Activated naive CD4-positive, alpha-beta T cell treated with anti-CD3 and anti-CD28 coated beads, Interleukin-2, amount 10 ng/mL, durations not matched to agents 7 days and 5 days (primary cell): ENCODE measurements at places on chromosomes 1 and 21.

- peak; percentile 30 for DNase-seq
These were observed 11.8 kb upstream of the ALG14 start for GRCh38 chr1:95084317-95085176.

- peak; percentile 39 for DNase-seq
These were observed 12.4 kb downstream of the SKI start for GRCh38 chr1:2240270-2241156.

GRCh38 chr1:21912038-21912758 lies 24.9 kb downstream of the HSPG2 start:
- DNase-seq: no peak

DNA sequence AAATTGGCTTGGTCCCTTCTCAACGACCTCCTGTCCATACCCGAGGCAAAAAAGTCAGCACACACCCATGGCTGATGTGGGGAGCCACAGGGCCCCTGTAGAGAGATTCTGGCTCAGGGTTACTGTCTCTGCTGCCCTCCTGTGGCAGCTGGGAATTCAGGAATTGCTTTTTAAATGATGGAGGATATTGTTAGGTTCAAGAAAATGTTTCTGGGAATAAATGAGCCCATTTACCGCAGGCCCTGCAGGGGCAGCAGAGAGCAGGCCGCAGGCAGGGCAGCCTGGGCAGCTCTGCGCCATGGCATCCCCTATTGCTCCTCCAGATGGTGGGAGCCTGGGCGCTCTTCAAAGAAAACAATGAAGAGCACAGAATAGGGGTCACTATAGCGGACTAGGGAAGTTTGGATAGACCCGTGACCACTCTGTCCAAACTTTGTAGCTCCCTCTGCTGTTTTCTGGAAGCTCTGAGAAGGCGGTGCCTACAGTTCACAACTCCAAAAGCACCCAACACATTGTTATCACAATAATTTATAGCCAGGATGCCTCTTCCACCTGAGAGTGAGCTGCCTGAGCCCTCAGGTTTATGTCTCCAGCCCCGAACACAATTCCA lies 201.1 kb downstream of the BACH1 start:
- no peak for DNase-seq

GRCh38 chr1:232179896-232180778 lies 449.8 kb downstream of the SIPA1L2 start:
- no peak for DNase-seq

- DNase-seq: peak; percentile 32
These were observed 1.7 kb downstream of the ASPM start for GRCh38 chr1:197144570-197145325.

DNA sequence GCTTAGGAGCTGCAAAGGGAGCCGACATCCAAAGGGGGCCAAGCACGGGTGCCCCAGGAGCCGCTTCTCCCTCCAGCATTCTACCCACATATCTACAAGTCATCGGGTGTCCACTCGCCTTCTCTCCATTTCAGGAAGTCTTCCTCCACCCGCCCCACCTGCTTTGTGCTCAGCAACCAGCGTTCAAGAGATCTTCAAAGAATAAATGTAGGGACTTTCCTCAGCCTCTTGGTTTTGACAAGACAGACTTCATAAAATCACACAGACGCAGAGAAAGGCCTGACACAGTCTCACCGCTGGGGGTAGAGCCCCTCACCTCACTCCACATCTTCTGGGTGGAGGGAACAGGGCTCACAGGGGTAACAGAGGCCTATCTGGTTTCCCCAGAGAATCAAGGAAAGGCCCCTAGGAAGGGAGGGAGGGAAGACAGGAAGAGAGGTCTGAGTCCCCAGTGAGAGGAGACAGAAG lies 49.5 kb downstream of the SSBP3 start:
- peak; percentile 66 for DNase-seq

- no peak for DNase-seq
These were observed 182.3 kb downstream of the RRAGC start for GRCh38 chr1:38677311-38677710.

DNA sequence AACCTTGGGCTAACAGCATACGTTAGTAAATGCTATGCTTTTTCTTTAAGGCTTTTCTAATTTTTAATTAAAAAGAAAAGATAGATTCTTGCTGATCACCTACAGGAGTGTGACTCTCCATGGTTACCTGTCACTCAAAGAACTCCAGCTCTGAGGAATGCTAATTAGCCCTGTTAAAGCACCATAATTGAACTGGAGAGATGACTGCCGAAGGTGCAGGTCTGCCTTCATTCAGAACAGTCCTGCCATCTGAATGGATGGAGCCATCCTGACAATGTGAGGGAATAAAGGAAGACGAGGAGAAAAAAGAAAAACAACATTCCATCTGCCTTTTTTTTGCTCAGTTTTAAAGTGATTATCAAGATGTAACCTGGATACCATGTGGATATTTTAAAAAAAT lies 94.6 kb downstream of the ATP6V1G3 start:
- no peak for DNase-seq

- no peak for DNase-seq
These were observed 4.3 kb upstream of the FCRL3 start for GRCh38 chr1:157704878-157705277.

DNA sequence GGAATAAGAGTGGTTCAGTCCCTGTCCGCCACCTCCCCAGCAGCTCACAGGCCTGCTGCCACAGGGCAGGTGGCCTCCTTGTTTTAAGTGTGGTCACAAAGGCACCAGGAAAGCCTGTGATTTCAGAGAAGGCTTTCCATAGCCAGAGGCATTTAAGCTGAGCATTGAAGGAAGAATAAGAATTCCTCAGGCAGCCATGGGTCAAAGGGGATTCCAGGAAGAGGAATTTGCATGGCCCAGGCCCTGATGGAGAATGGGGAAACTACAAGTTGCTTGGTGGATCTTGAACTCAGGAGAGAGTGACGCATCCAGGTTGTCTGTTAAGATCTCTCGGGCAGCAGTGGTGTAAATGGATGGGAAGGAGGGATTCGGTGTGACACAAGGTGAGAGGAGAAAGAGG lies 66.7 kb downstream of the KLHDC7A start:
- DNase-seq: no peak

DNA sequence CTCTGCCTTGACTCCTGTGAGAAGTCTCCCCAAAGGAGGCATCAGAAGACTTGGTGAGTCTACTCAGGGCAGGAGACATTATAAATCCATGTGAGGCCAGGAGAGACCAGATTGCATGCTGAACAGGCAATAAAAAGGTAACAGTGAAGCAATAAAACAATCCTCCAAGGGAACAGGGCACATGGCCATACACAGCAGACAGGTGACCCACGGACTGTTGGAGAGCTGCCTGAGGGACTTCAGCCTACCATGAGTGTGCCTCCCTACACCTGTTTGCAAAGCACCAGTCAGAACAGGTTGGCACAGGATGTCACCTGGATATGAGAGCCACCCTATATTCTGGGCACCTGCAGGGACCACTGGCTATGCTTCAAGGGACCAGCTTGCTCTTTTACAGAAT lies 67.6 kb downstream of the MAB21L3 start:
- DNase-seq: no peak

GRCh38 chr1:158952416-158952815 lies 21.1 kb downstream of the PYHIN1 start:
- DNase-seq: no peak

DNA sequence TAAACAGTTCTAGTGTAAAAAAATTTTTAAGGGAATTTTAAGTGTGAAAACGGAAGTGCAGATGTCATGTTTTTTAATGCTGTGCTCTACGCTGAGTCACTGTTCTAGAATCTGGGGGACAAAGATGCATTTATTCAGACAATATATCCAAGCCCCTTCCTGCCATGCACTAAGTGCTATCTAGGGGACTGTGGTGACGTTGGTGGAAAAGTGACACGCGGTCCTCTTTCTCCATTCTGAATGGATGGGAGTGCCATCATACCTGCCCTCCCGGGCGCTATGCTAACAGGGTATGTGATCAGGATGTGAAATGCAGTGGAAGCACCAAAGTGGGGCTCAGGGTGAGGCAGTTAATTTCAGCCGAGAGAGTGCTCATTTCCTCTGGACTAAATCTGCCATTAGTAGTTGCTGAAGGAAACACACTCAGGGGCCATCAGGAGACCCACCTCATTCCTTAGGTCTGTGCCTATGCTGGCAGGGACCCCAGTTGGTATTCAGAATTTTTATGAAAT lies 6.6 kb downstream of the C1orf226 start:
- DNase-seq: no peak

DNA sequence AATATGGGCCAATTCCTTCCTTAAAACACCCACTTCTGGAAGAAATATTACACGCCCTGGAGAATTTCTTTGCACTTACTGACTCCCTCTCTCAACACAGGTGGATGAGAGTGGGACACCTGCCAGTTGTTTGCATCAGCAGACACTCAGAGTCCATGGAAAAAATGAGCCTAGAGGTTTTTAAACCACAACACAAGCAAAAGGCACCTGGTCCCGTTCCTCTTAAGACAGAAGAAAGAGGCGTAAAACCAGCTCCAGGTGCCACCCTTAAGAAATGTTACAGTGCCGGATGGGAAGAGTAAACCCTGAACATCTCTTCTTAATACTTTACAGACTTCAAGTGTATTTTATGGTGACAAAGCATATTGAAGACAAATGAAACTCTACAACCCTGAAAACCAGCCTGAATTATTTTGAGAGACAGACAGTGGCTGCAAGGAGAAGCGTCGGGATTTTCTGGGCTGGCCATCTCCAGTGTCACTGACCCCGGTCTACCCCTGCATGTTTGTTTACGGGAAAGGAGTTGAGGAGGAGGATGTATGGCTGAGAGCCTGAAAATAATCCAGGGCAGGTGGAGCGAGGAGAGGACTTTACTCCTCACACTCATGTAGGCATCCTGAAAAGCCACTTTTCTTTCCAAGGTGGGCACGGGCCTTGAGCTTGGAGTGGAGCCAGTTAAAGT lies 7.8 kb upstream of the RIPK4 start:
- no peak for DNase-seq

- DNase-seq: peak; percentile 15
These were observed 7.4 kb downstream of the WNT3A start for GRCh38 chr1:228013935-228014930.

GRCh38 chr1:236536540-236536939 lies 12.8 kb downstream of the LGALS8 start:
- no peak for DNase-seq
